IPS-NIHi11 (cell line): ENCODE measurements at places on chromosomes 13 and 19.
A peak's percentile ranks its signal among the peaks of the same experiment; 100 is the strongest.

- DNase-seq: peak; percentile 69
These were observed 8.8 kb upstream of the SULT2B1 start for GRCh38 chr19:48543121-48543710.

DNA sequence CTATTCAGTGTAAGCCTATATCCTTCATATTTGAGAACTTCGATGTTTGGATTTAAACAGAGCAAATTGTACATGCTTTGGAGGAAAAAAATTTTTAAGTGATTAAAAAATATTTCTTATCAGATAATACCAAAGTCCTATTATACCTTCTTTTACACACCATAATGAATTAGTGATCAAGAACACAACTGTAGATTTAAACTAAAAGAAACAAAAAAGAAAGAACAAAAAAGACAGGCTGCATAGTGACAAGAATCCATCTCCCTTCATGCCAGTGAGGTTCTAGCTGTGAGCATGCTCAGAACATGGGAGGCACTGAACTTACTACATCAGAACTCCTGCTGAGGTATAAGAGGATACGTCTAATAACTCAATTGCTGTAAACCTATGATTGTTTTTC, at the start of gene RXFP2:
TSS of gene RXFP2 (plus strand) at position 301 of the 400 bp plus-strand sequence. CDS start at position 388, 87 bp downstream.
- no peak for DNase-seq

GRCh38 chr13:44044547-44045179, 165.0 kb downstream of the LACC1 start:
- DNase-seq: no peak

- no peak for DNase-seq
These were observed 79.8 kb upstream of the FLT1 start for GRCh38 chr13:28574617-28575142.

GRCh38 chr13:39263033-39263432, 224.8 kb downstream of the NHLRC3 start:
- peak; percentile 62 for DNase-seq

- DNase-seq: no peak
These were observed 346.6 kb downstream of the RFC3 start for GRCh38 chr13:34164582-34164981.
